Activated CD4-positive, alpha-beta T cell treated with anti-CD3 and anti-CD28 coated beads for 1 hour (primary cell): ENCODE measurements at places on chromosomes 11 and 22.

DNA sequence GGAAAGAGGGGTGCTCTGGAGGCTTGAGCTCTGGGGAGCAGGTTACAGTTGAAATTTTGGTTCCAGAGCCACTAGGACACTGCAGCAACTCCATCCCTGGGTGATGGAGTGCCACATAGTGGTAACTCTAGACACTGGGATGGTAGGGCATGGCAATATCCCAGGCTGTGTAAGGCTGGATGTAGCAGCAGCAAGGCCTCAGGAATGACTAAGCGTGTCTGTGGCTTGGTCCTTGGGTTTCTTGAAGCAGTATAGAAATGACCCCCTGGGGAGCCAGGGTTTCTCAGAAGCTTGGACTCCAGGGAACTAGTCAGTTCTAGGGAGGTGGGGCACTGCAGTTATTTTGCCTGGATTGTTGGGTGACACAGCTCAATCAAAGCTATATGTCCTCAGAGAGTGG lies 8.1 kb downstream of the MS4A4A start:
- DNase-seq, result no peak

GRCh38 chr11:10247011-10247410 lies 47.0 kb downstream of the SBF2 start:
- DNase-seq, result no peak

DNA sequence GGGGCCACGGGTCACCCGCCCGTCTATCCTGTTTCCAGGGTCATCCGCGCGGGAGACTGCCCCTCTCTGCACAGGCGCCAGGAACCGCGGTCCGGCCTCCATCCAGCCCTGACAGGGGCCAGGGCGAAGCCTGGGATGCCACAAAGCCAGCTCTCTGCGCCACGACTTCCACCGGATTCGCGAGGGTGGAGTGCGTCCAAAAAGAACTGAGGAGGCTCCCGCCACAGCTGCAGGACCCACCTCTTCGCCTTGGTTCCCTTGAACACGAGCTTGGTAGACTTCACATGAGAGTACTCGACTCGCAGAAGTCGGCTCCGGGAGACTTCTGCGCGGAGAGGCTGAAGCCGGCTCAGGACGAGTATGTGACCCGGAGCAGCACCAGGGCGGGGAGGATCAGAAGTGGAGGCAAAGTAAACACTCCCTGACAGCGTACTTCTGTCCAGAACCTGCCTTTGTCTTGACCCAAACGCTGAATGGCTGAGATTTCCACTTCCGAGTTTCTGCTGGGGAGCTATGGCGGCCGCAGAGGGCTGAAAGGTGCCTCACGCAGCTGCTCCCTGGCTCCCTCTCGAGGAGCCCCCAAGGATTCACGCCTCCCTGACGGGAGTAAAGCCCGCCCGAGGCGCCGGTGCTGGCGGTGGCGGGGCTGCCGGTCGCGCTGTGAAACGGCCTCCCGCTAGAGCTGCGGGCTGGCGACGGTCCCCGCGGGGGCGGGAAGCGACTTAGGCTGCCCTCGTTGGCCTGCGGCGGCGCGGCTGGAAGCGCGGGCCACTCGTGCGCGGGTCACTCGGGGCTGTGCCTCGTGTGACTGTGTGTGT lies 4566.7 kb upstream of the OR11H1 start:
- DNase-seq, result no peak

DNA sequence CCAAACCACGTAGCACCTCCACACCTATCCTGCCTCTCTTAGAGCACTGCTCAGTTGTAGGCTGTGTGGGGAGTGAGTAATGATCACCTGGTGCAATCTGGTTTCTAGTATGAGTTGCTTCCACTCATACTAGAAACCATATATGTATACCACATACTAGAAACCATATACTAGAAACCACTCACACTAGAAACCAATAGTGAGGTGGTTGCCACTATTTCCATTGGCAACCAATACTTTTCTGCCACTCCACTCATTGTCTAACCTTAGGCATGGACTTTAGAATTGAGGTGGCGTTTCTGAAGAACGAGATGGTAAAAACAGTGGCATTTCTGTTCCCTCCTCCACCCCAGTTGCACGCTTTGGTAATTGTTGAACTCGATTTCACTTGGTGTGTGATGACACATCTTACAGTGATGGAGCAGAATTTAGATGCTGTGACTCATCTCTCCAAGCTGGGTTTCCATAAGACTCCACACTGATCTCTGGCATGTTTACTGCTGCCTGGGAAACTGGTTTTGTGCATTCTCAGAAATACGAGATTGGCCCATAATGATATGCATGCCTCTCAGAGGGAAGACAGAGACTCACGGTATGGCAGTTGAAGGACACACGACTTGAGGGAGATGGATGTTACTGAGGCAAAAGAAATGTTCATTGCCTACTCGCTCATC lies 82.9 kb downstream of the KIRREL3 start:
- no peak for DNase-seq

- DNase-seq, result no peak
Measured at GRCh38 chr11:111331711-111332479, 33.5 kb downstream of the POU2AF3 start.

GRCh38 chr22:36056980-36057379 lies 28.4 kb upstream of the RBFOX2 start:
- no peak for DNase-seq

DNA sequence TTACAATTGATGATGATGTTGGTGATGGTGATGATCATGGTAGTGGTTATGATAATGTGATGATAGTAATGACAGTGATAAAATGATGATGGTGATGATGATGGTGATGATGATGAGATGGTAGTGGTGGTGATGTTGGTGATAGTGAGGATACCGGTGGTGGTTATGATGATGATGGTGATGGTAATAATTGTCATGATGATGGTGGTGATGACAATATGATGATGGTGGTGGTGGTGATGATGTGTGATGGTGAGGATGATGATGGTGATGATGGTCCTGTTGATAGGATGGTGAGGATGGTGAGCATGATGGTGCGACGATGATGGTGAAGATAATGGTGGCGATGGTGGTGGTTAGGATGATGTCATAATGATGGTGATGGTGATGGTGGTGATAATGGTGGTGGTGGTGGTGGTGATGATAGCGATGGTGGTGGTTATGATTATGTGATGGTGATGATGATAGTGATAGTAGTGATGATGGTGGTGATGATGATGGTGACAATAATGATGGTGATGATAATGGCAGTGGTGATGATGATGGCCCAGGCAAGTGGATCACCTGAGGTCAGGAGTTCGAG lies 1129.9 kb downstream of the BRD1 start:
- no peak for DNase-seq

DNA sequence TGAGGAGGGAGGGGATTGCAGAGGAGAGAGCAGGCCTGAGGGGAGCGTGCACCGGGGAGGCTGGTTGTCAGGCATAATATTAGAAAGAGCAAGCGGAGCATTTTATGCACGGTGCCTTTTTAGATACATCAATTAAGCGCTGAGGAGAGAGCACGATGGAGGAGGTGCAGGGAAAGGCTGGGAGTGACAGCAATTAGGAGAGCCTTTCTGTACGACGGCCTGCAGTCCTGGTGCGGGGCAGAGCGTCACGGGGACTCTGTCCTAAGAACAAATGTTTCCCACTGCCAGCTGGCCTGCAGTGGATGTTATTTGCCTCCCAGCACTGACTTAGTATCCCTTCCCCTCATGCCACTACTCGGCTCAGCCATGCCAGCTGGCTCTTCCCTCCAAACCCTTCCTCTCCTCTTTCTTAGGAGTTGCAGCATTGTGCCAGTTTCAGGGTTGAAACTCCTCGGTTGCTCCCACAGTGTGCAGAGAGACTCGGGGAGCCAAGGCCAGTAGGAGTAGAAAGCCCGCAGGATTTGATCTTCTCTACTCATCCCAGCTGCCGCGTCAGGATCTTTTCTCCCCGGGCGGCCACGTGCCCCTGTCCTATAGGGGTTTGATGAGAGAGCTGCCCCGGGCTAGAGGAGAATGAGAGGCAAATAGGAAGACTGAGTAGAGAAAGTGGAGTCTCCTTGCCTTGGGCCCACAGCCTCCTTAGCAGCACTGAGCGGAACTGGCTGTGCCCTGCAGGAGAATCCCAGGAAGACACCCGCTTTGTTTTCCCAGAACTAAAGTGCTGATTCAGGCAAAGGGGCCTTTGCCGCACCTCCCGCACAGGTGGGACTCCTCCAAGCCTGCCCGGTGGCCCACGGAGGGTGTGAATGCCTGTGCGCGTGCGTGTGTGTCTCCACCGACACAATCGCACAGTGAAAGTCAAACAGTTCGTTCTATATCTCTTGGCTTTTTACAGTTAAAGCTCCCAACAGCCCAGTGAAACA lies 875.3 kb downstream of the NTM start:
- no peak for DNase-seq

GRCh38 chr11:66123902-66124301 lies 53.8 kb downstream of the PACS1 start:
- DNase-seq, result no peak
